ENCODE measurements at places on chromosomes 2 and 18. TPM values are rescaled to one million over a fixed set of nuclear protein-coding genes. Genes with fewer than 3 reads are reported as not detected.

The CXCR1 gene
- not detected for total RNA-seq

The TDRD15 gene
- not detected for total RNA-seq

The IL1RL2 gene
- 1.4 TPM for total RNA-seq

The CROCC2 gene
- total RNA-seq: not detected

The LYG2 gene
- total RNA-seq: not detected

The IL36RN gene
- not detected for total RNA-seq

The TUBB8B gene
- total RNA-seq: not detected

The TFPI gene
- 66.9 TPM for total RNA-seq

The NEU2 gene
- total RNA-seq: not detected

The ACKR3 gene
- total RNA-seq: not detected

The SLC14A1 gene
- 13.3 TPM for total RNA-seq

The CTAGE1 gene
- not detected for total RNA-seq

The GNLY gene
- total RNA-seq: not detected

The LDAH gene
- 23.4 TPM for total RNA-seq

The SLC16A14 gene
- 2.2 TPM for total RNA-seq

The INSIG2 gene
- total RNA-seq: 13.0 TPM

The RAX gene
- not detected for total RNA-seq

The ALPG gene
- not detected for total RNA-seq

The PKDCC gene
- 55.4 TPM for total RNA-seq

The MITD1 gene
- 32.1 TPM for total RNA-seq

The PSD4 gene
- total RNA-seq: 5.1 TPM

The TXNDC9 gene
- total RNA-seq: 73.5 TPM

The TPO gene
- total RNA-seq: not detected

The SERPINB4 gene
- total RNA-seq: not detected

The FAM124B gene
- total RNA-seq: 0.22 TPM

The OBSL1 gene
- total RNA-seq: 70.9 TPM

The ATP6V1B1 gene
- total RNA-seq: 0.62 TPM

The RTP5 gene
- total RNA-seq: not detected

The COLEC11 gene
- not detected for total RNA-seq

The C2orf78 gene
- not detected for total RNA-seq

The RNF181 gene
- total RNA-seq: 255 TPM

The CKAP2L gene
- total RNA-seq: 3.9 TPM

The CRYGA gene
- total RNA-seq: not detected

The LYPD6B gene
- total RNA-seq: not detected

The RAB12 gene
- 66.0 TPM for total RNA-seq

The ALK gene
- total RNA-seq: under 0.01 TPM

The PAIP2B gene
- total RNA-seq: 1.6 TPM

The CDH19 gene
- under 0.01 TPM for total RNA-seq

The GATA6 gene
- total RNA-seq: 15.2 TPM

The LHCGR gene
- not detected for total RNA-seq

The NT5DC4 gene
- total RNA-seq: 0.11 TPM

The PHOSPHO2 gene
- total RNA-seq: 1.5 TPM

The LBH gene
- 56.1 TPM for total RNA-seq

The RESP18 gene
- not detected for total RNA-seq

The MERTK gene
- 0.37 TPM for total RNA-seq

The MEP1B gene
- total RNA-seq: not detected

The MBP gene
- total RNA-seq: 4.0 TPM

The SIX3 gene
- total RNA-seq: under 0.01 TPM

The TXNDC2 gene
- 0.22 TPM for total RNA-seq

The ZEB2 gene
- total RNA-seq: 44.4 TPM

The IL36A gene
- total RNA-seq: not detected

The THUMPD2 gene
- total RNA-seq: 8.6 TPM

The TCF4 gene
- total RNA-seq: 68.4 TPM

The KIF3C gene
- total RNA-seq: 9.7 TPM

The TMEM214 gene
- total RNA-seq: 38.7 TPM

The DSG4 gene
- not detected for total RNA-seq

Measured in uterine smooth muscle cell (primary cell).